ENCODE measurements at places on chromosomes 5 and 9.

- peak; percentile 13 for DNase-seq
Measured at GRCh38 chr9:35736201-35736633, 3.8 kb downstream of the CREB3 start.

GRCh38 chr5:171168171-171168570 lies 140.9 kb upstream of the TLX3 start:
- DNase-seq = no peak

DNA sequence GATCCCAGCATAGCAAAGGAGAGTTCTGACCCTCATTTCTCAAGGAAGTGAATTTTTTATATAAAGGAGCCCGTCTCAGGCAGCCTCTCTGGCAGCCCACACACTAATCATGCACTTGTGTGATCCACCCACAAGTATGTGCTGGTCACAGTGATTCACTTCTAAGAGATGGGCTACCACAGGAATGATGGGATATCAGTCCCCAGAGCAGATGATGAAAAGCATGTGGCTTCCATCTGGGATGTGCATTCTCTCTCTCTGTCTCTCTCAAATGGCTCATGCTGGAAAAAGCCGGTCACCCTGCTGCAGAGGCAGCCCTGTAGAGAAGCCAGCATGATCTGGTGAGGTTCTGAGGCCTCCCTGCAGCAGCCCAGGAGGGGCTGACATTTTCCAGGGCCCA lies 74.2 kb upstream of the ADCY2 start:
- no peak for DNase-seq

DNA sequence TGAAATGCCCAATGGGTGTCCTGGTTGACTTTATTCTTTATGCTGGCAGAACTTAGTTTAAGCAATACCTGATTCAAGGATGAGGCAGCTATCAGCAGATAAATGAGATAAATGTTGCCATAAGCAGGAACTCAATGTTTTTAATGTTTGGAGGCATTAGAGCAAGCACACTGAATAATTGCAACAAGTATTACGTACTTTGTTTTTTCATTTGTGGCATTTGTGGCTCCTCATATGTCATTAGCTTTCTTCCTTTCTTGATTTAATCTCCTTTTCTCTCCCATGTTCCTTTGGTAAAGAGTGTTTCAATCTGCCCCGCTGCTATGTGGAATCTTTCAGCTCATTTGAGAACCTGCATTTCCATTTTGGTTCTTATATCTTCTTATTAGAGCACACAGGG lies 6.4 kb upstream of the NR3C1 start:
- no peak for DNase-seq

- DNase-seq = no peak
Measured at GRCh38 chr5:65029178-65029577, 260.4 kb downstream of the CWC27 start.

GRCh38 chr5:61139931-61140330 lies 22.3 kb downstream of the SMIM15 start:
- DNase-seq = no peak

DNA sequence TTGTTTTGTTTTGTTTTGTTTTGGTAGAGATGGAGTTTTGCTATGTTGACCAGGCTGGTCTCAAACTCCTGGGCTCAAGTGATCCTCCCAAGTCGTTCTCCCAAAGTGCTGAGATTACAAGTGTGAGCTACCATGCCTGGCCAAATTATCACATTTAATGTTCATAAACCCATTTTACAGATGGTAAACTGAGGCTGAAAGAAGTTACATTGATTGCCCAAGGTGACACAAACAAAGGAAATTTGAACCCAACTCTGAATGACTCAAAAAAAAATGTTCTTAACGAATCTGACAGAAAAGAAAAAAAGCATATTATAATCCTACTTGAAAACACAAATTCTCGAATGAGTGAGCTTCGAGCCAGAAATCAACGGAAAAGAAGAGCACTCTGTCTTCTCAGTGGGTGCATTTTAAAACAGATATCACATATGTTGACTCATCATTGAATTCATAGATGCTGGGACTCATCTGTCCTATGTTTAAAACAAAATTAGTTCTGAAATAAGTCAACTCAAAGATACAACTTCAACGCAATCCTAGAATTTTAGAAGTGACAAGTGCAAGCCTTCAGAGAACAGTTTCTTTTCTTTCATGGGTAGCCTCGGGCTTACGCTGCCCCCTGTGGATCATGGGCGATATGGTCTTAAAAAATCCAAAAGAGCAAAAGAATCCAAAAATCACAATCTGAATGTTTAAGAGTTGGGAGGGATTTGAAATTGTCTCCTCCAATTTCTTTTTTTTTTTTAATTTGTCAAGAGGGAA lies 28.4 kb downstream of the TIMD4 start:
- no peak for DNase-seq

- DNase-seq = no peak
Measured at GRCh38 chr9:103919605-103920209, 174.4 kb upstream of the SMC2 start.

DNA sequence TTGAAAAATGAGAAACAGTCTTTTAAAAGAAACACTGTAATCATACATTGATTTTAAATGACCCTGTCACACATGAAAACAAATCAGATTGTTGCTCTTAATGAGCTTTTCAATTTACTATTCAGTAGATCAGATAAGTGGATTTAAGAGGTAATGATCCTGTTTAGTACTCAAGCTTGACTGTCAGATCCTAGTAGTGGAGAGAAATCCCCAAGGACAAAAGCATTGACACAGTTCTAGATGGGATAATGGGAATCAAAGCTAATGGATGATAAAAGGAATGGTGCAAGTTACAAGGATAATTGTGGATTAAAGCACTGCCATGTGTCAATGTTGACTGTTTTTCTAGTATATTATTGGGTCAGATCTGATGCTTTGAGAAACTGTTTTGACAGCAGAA lies 142.3 kb upstream of the TLX3 start:
- DNase-seq = no peak

- DNase-seq = no peak
Measured at GRCh38 chr5:88674356-88675167, 208.4 kb downstream of the MEF2C start.

DNA sequence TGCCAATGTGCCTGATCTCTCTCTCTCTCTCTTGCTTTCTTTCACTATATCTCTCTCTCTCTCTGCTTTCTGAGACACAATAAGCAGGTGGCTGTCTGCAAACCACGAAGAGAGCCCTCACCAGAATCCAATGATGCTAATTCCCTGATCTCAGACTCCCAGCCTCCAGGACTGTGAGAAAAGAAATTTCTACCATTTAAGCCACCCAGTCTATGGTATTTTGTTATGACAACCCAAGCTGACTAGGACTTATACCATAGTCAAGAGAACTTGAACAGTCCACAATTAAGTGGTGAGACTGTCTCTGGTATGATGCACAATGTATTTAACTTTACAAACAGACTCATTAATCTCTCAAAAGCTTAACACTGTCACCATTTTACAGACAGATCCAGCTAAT lies 67.0 kb downstream of the NFIB start:
- no peak for DNase-seq

DNA sequence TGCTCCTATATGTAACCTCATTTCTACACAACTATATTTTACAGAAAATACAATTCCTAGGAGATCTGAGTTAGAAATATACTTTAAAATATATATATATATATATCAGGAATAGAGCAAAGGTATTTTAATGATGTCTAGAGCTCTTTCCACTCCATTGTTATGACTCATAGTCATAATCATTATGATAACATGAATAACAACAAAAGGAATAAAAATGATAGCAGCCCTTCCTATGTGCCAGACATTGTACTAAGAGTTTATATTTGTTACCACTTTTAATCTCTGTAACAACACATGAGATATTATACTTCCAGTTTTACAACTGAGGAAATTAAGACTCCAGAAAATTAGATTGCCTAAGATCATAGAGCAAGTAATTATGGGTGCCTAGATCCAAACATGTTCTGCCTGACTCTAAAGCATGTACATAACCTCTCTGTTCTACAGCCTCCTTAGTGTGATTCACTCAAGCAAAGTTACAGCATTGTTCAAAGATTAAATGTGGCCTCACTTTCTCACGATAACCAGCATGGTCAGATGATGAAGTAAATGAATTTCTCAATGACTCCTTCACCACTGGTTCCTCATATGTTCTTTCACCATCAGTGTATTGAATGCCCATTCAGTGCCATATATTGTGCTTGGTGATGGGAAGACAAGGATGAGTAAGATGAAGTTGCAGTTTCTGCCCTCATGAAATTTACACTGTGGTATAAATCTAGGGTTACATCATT lies 452.1 kb downstream of the EFNA5 start:
- no peak for DNase-seq

DNA sequence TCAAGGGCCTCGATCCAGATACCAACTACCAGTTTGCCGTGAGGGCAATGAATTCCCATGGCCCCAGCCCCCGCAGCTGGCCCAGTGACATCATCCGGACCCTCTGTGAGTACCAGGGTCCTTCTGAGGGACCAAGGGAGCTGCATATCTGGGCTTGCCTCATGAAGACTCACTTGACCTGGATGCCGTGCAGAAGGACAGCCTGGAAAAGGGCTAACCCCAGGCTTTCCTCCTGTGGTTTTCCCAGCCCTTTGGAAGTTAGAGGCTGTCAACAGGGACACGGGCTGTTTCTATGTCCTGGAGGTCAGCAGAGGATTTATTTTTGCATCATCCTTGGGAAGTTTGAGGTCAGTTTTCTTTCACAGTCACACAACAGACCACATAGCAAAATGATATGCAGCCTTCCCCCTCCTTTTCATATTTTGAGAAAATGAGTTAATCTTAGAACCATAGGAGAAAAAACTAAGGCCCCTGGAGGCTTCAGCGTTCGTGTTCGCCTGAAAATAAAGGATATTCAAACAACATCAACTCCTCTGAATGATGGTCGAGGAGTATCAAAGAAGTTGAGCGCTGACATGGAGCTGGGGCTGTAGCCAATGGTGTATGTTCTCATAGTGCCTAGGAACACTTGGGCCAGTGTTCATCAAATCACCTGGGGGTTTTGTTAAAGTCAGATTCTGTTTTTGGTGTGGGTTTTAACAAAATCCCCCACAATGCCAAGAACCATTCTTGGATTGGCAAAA lies 112.2 kb downstream of the EGFLAM start:
- DNase-seq = no peak

GRCh38 chr9:33346564-33346963 lies 55.8 kb downstream of the AQP7 start:
- no peak for DNase-seq

- no peak for DNase-seq
Measured at GRCh38 chr9:9949368-9949767, 663.4 kb downstream of the PTPRD start.

- no peak for DNase-seq
Measured at GRCh38 chr5:121171834-121172233, 679.8 kb upstream of the FTMT start.

DNA sequence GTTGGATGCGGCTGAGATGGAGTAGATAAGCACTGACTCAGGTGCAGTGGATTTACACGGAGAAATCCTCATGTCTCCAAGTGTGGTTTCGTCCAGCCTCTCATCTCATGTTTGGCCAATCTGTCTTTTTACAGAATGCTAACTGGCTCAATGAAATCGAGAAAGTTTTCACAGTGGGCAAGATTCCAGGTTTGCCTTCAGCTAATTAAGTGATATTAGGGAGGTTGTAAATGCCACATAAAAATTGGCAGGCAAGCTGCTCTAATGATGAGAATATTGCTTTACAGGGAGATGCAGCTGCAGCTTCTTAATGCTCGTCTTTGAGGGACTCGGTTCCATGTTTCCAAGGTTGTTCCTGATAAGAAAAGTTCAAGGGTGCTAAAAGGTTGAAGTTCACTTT lies 23.7 kb downstream of the BARHL1 start:
- no peak for DNase-seq

DNA sequence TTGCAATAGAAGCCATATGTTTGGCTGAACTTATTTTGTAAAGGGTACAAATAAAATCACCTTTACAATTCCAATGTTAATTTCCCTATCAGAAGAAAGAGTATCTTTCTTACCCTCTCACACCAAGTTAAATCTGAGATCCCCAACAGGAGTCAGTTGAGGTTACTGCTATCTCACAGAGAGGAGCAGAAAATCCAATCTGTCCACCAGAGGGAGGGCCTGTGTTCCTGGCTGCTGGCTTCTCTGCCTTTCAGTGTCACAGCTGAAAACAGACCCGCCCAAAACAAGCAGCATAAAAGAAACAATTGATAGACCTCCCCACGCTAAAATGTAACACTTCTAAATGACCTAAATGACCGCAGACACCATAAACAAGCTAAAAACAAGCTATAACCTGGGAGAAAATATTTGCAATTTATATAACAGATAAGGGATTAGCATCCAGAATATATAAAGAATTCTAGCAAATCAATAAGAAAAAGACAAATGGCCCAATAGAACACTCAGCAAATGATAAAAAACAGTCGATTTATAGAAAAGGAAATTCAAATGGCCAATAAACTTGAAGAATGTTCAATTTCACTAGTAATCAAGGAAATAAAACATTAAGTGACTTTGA lies 24.5 kb upstream of the MVB12B start:
- no peak for DNase-seq

- DNase-seq = no peak
Measured at GRCh38 chr9:12935714-12936113, 160.9 kb downstream of the LURAP1L start.

DNA sequence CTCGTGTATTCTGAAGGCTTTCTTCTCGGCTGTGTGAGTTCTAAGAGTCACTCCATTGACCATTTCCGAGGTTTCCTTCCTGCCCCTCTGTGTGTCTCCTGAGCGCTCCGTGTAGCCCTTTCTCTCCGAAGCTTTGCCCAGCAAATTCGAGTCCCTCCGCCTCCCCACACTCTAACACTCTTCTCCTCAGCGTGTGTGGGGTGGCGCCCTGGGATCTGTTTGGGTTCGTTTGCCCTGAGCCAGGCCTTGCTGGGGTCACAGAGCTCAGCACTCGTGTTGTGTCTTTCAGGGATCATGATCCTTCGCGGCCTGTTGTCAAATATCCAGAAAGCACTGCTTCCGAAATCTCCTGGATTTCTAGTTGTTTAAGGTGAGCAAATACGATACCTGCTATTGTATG lies 5.6 kb upstream of the PAEP start:
- DNase-seq = no peak

DNA sequence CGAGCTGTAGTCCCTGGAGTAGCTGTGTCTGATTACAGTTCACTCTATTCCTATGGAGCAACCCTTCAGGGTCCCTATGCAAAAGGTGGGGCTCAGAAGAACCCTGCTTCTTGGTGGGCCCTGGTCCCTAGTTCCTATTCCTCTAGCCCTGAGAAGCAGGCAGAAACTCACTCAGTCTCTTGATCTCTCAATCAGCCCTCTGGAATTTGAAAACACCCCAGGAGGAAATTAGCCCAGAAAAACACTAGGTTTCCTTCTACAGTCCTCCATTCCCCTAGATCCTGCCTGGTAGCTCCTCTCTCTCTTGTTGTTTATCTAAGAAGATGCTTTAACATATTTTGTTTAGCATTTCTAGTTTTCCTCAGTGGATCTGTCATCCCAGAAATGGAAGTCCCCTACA lies 7.6 kb downstream of the RGS3 start:
- DNase-seq = no peak

DNA sequence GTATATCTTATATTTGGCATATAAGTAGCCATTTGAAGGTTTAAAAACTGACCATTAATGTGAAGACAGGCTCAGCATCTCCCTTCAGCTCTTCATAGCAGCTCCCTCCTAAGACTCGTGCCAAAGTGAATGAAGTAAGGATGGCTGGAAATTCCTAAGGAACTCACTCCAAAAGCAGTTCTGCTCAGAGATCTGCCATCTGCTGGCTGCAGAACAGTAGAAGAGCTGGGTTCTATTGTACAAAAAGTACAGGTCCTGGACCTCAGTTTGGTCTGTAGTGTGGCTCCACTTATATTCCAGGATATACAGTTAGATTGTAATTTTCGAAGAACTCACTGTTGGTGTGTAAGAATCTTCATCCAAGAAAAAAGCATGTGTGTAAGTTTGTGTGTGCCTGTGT lies 104.9 kb upstream of the RUSC2 start:
- DNase-seq = no peak

Measured in bone marrow (tissue), 2 donors.